ENCODE measurements at places on chromosomes 1 and 21.
A peak's percentile ranks its signal among the peaks of the same experiment; 100 is the strongest.

DNA sequence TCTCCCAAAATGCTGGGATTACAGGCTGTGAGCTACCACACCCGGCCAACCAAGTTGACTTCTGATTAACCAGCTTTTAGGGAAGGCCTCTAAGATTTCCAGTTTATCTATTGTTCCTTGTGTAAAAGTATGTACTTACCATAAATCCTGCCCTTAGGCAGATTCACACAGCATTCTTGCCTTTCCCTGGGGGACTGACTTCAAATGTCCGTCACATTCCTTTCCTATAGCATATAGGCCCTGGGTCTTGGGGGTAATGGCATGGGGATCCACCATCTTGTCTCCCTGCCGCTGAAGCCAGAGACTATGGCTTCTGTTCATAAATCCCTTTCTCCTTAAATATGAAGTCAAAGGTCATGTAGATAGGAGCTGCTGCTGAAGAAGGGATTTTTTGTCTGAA, 872 bp upstream of the PINK1 start:
- no peak for DNase-seq

DNA sequence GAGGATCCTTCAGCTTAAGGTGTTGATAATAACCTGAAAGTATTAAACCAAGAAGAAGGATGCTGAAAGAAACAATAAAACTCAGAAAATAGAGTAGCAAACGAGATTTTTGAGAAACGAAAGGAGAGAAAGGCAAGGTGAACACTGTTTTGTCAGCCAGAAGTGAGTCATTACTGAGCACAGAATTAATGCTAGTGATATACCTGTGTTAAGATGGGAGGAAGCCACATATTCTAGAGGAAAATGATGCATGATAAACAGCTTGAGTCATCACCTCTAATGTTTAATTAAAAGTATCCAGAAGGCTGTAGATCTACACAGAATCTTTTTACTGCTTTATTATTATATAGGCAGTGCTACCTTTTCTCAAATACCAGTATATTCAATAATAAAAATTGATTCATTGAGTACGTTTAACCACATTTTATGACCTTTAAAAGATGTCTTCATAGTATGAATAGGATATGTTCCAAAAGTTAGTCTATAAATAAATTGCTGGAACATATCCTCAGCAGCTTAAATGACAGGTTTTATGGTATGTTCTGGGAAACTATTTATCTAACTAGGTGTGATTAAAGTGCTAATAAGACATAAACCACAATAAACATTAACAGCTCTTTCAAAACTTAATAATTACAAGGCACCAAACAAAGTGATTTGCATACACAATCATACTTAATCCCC, 10.3 kb downstream of the SH3GLB1 start:
- no peak for DNase-seq

DNA sequence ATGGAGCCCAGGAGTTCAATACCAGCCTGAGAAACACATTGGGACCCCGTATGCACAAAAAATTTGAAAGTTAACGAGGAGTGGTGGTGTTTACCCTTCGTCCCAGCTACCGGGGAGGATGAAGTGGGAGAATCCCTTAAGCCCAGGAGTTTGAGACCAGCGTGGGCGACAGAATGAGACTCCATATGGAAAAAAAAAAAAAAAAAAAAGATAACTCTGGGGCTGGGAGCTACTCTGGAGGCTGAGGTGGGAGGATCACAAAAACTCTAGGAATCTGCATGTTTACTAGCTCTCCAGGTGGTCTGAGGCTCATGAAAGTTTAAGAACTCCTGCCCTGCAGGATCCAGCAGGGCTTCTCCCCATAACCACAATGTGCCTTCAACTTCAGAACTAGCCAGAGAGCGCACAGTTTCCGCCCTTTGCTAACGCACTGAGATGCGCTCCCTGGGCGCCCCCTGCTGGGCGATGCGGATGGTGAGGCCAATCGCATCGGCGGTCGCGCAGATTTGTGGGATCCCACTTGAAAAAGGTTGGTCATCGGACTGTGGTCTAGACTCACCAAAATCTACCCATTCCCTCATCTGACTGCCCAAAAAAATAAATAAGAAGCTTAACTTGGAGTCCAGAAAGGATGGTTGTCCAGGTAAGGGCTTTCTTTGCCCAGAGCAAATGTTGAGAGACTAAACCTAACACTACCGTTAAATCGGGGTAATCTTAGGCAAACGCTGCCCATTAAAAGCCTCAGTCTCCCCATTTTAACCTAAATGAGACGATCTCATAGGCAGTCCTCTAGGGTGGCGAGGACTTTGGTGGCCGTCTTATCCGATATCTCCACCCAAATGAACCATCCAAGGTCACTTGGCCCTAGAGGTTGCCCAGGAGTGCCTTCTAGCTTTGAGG, 8.8 kb downstream of the ZNF683 start:
- peak; percentile 91 for DNase-seq

- DNase-seq = no peak
Observed at GRCh38 chr1:199182186-199182843, 543.5 kb downstream of the PTPRC start.

DNA sequence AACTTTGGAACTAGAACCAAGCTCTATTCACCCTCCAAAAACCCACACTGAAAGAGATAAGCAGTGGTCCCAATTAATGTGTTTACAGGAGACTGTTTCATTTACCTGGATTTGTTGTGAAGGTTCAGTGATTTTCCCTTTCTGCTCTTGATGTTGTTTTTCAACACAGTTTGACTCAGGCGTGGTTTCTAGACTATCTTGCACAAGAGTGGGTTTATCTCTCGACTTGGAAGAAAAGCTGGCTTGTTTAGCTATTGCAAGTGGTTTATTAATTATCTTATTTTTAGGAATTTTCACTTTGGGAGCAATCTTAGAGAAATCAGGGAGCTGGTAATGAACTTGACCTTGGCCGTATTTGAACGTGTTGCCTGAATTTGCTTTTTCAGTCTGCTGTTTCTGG, 5.3 kb downstream of the AKNAD1 start:
- DNase-seq = no peak

DNA sequence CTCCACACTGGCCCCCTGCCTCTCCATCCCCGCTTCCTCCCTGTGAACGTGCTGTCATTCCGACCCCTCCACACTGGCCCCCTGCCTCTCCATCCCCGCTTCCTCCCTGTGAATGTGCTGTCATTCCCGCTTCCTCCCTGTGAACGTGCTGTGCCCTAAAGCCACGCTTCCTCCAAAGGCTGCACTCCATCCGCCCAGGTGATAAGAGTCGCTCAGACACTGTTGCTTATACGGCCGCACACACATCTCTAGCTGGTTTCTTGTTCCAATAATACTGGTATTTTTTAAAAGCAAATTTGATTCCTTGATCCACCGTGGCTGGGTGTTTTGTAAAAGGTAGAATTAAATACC, 39.3 kb upstream of the TSPEAR start:
- DNase-seq = peak; percentile 67

DNA sequence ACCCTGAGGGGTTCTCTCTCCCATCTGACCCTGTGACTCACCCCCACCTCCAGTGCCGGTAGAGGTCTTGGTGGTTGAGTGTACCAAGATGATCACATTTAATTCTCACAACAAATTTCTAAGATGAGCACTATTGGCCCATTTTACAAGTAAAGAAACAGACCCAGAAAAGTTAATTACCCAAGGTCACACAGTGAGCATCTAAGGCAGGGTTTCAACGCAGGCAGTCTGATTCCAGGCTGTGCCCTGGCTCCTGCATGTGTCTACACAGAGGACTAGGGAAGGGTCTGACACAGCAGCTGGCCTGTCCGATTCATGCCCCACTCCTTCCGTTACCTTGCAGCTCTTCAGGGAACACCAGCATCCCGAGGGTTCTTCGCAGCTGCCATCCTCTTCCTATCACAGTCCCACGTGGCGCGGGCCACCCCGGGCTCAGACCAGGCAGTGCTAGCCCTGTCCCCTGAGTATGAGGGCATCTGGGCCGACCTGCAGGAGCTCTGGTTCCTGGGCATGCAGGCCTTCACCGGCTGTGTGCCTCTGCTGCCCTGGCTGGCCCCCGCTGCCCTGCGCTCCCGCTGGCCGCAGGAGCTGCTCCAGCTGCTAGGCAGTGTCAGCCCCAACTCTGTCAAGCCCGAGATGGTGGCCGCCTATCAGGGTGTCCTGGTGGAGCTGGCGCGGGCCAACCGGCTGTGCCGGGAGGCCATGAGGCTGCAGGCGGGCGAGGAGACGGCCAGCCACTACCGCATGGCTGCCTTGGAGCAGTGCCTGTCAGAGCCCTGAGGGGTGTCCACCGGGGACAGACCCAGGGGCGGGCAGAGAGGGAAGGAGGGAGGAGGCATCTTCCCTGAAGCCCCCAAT, 7.5 kb downstream of the NCDN start:
- peak; percentile 45 for DNase-seq

- DNase-seq = no peak
Observed at GRCh38 chr1:199226163-199226562, 587.3 kb downstream of the PTPRC start.

DNA sequence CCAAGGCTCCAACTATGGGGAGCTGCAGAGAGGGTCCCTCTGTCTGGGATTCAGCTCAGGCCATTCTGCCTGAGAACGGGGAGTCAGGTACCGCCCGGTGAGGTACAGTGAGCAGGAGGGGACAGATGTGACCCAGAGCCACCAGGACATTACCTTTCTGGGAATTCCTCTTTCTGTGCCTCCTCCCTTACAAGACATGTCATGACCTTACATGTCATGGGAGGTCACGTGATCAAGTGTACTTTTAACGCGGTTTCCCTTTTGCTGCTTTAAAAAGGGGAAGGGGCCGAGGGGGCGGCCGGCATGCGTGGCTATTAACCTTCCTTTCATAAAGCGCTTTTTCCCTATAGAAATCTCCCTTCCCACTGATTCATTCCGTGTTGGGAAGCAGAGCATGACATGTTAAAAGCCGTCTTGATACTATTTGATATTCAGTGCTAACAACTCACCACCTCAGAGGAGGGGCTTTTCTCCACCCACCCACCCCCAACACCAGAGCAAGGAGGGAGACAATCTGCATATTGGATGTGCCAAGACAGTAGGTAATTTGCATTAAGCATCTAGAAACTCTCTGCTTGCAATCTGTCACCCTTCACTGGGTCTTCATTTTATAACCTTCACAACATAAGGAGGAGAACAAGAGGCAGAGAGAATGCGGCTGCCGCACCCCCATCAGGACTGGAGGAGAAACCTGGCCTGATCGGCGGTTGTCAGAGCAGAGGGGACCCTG, 113.6 kb upstream of the VAMP3 start:
- no peak for DNase-seq

- DNase-seq = peak; percentile 98
Observed at GRCh38 chr1:17437580-17438317, 1.7 kb downstream of the RCC2 start.

GRCh38 chr1:2540816-2541492, 10.9 kb upstream of the HES5 start:
- DNase-seq = peak; percentile 92

Measured in H7 (cell line).